ENCODE measurements at places on chromosomes 3 and 15.

DNA sequence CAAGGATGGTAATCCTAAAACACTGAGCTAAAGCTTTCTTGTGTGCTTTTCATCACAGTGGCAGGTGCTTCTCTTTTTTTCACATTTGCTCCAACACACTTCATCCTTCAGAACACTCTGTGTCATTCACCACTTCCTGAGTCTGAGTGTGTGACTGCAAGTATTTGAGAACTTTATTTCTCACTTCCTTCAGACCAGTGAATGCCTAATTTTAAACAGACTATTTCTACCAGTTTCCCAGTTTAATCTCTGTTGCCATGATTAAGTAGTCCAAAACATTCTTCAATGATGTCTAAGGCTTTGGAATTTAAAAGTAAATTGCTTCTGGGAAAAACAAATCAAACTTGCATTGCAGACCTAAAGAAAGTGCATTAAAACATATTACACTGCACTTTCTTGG lies 541.2 kb downstream of the RBMS3 start:
- no peak for ATAC-seq

GRCh38 chr3:16126634-16127033 lies 47.8 kb upstream of the GALNT15 start:
- ATAC-seq, result no peak

DNA sequence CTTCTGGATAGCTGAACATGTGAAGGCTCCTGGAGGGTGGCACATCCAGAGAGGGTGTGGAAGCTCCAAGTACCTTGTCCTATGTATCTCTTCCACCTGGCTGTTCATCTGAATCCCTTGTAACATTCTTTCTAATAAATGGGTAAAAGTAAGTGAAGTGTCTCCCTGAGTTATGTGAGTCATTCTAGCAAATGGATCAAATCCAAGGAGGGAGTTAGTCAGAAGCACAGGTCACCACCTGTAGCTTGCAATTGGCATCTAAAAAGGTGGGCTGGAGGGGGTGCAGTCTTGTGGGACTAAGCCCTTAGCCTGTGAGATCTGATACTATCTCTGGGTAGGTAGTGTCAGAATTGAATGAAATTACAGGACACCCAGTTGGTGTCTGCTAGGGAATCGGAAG lies 71.0 kb downstream of the WWTR1 start:
- ATAC-seq, result no peak

- ATAC-seq, result no peak
Measured at GRCh38 chr15:52394118-52394517, 98.5 kb upstream of the MYO5C start.

- ATAC-seq, result no peak
Measured at GRCh38 chr3:171841620-171842000, 1.5 kb upstream of the TMEM212 start.

GRCh38 chr3:40951636-40952035 lies 247.7 kb upstream of the CTNNB1 start:
- no peak for ATAC-seq

GRCh38 chr3:5275529-5275928 lies 88.0 kb downstream of the EDEM1 start:
- no peak for ATAC-seq

- ATAC-seq, result peak; percentile 73
Measured at GRCh38 chr3:16337856-16338540, 73.0 kb downstream of the OXNAD1 start.

GRCh38 chr15:45641374-45641781 lies 6.5 kb downstream of the SQOR start:
- ATAC-seq, result no peak

DNA sequence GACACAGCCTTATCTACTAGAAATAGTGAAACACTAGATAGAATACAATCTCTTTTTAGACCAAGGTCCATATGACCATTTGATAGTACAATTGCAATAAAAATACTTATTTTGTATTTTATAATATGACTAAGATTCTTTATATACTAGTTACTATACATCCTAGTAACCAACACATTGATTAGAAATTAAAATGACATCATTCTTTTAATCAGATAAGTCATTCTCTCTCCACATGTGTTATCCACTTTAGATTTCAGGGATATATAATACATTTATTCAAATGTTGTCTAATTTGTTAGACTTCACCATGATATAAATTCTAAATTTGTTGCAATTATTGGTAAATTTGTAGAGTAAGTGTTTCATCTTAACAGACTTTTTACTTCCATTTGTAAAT lies 276.2 kb upstream of the DPH6 start:
- no peak for ATAC-seq

- no peak for ATAC-seq
Measured at GRCh38 chr3:188465311-188465710, 311.4 kb downstream of the LPP start.

- ATAC-seq, result no peak
Measured at GRCh38 chr3:181823716-181824115, 112.0 kb downstream of the SOX2 start.

Measured in activated CD4-positive, CD25-positive, alpha-beta regulatory T cell treated with anti-CD3 and anti-CD28 coated beads, Interleukin-2, amount 50 U/mL, for 24 hours (primary cell).